ENCODE measurements at places on chromosomes 1 and 21. TPM values are rescaled to one million over a fixed set of nuclear protein-coding genes. Genes with fewer than 3 reads are reported as not detected.

The OR10J1 gene
- total RNA-seq, result not detected

DNA sequence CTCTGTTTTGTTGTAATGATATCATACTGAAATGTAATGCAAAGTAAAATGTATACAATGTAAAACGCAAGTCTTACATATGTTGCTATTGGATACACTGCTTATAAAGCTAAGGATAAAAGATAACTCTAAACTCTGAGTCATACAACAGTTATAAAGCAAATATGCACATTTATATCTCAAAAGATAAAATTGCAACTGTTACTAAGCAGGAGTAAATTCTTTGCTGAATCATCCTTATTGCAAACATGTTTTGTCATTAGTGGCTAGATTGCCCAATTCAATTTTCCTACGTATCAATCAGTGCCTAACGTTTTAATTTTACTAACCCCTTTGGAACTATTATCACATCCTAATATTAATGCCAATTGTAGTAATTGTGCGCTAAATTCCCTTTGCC, 762.9 kb downstream of the LTN1 start:
- no peak overlapping the region for H3K4me3 ChIP-seq
- H3K4me1 ChIP-seq, result peaks cover 26% of the 10 kb centered on the region
- H3K27me3 ChIP-seq, result no peaks in the 10 kb centered on the region

The MTMR11 gene
- total RNA-seq, result 14.8 TPM

DNA sequence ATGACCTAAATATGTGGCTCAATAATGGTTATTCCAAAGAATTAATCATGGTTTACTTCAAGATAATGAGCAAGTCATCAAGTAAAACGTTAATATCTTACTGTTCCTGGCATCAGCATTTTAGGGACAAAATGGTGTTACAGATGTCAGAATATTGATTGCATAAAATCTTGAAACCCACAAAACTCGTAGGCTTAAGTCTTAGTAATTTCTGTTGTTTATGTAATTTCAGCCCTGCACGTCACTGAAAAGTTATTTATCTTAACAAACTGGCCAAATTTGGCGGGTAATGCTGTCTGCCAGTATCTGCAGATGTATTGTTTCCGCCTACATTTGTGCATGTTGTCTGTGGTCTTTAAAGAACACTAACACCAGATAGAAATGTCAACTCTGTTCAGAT, 25.8 kb downstream of the CDC7 start:
- H3K36me3 ChIP-seq, result no peaks in the 10 kb centered on the region
- DNase-seq, result no peak
- H3K27me3 ChIP-seq, result no peaks in the 10 kb centered on the region
- H3K27ac ChIP-seq, result no peak overlapping the region
- peaks cover 44% of the 10 kb centered on the region for H3K4me1 ChIP-seq
- H3K4me3 ChIP-seq, result no peak overlapping the region

- no peaks in the 10 kb centered on the region for H3K4me1 ChIP-seq
- H3K36me3 ChIP-seq, result no peaks in the 10 kb centered on the region
- no peak overlapping the region for H3K27ac ChIP-seq
- H3K27me3 ChIP-seq, result peaks cover 17% of the 10 kb centered on the region
- H3K4me3 ChIP-seq, result no peak overlapping the region
- no peak for DNase-seq
Observed at GRCh38 chr1:11307852-11308251, 34.9 kb downstream of the UBIAD1 start.

All from osteocyte (in vitro differentiated cells).